Activated CD4-positive, alpha-beta memory T cell treated with anti-CD3 and anti-CD28 coated beads for 36 hours (primary cell): ENCODE measurements at places on chromosomes 6 and 20. TPM values are rescaled to one million over a fixed set of nuclear protein-coding genes. Genes with fewer than 3 reads are reported as not detected.

GRCh38 chr20:53157443-53158408 lies 185.6 kb downstream of the TSHZ2 start:
- peak overlapping the region; percentile 3 for H3K27ac ChIP-seq
- H3K36me3 ChIP-seq: peaks cover 12% of the 10 kb centered on the region
- no peaks in the 10 kb centered on the region for H3K27me3 ChIP-seq
- H3K4me3 ChIP-seq: no peak overlapping the region
- peaks cover 51% of the 10 kb centered on the region for H3K4me1 ChIP-seq

DNA sequence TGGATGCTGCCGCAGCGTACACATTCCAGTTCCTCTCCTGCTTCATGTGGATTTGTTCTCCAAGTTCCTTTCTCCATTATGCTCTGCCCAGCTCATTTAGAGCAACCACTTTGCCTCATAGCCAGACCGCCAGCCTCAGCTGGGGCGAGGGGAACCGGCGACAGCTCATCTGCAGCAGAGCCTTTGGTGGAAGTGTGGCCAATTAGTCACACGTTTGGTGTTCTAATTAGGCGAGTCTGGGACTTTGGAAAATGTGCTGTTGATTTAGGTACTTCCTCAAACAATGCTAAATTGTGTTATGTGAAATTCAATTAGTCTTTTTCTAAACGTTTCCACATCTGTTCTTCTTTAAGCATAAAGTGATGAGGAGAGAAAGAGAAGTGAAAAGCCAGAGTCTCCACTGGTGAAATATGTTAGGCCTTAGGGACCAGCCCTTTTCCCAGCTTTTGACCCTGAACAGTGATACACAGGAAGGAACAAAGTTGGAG lies 217.9 kb downstream of the TBX18 start:
- no peak for DNase-seq
- H3K27me3 ChIP-seq: no peaks in the 10 kb centered on the region
- H3K4me3 ChIP-seq: no peak overlapping the region
- H3K27ac ChIP-seq: no peak overlapping the region

- no peaks in the 10 kb centered on the region for H3K36me3 ChIP-seq
- H3K4me1 ChIP-seq: no peaks in the 10 kb centered on the region
- no peak overlapping the region for H3K27ac ChIP-seq
- H3K4me3 ChIP-seq: no peak overlapping the region
- H3K27me3 ChIP-seq: no peaks in the 10 kb centered on the region
- peak; percentile 71 for DNase-seq
Measured at GRCh38 chr6:149840345-149841075, 23.6 kb downstream of the LRP11 start.

- DNase-seq: no peak
- no peaks in the 10 kb centered on the region for H3K4me1 ChIP-seq
Measured at GRCh38 chr6:159390381-159390780, 221.2 kb downstream of the FNDC1 start.

DCBLD1 gene
- 4.5 TPM for total RNA-seq

SAMD10 gene
- total RNA-seq: 23.7 TPM

TRMT11 gene
- 46.9 TPM for total RNA-seq
